NK-92 treated with Interleukin-12 subunit alpha and Interleukin-12 subunit beta, amount 100 ng/mL, for 24 hours (cell line): ENCODE measurements at places on chromosomes 6 and 20.

GRCh38 chr20:38700926-38701325 lies 23.4 kb upstream of the SLC32A1 start:
- DNase-seq = no peak

GRCh38 chr20:19964289-19965265 lies 52.6 kb upstream of the NAA20 start:
- DNase-seq = no peak

- DNase-seq = no peak
Observed at GRCh38 chr6:116239256-116239655, 14.6 kb downstream of the TSPYL4 start.

DNA sequence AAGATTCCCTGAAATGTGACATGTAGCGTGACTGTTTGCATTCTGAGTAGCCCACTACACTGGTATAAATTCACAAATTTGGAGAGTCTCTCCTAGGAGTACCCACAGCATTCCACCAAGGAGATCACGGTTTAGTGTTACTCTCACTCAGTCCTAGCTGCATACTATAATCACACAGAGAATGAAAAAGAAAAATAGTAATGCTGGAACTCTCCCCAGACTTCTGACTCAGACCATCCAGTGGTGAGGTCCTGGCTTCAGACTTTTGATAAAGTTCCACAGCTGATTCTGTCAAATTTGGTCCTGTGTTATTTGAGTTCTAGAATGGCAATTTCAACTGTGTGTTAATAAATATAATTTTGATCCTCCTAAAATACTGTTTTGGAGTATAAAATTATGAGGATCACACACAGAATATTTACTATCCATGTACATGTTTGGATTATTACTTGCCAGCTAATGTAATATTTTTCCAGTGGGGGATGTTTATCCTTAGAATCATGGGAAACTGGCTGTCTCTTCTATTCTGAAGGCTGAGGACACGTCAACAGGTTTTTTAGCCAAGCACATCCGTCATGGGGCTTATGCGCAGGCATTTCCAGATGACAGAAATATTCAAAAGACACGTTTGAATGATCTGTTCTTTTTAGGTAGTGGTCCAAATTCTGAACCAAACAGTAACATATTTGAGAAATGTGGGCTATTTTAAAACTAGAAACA lies 5.1 kb upstream of the KIAA0408 start:
- DNase-seq = no peak

GRCh38 chr6:87473419-87473903 lies 687 bp downstream of the SLC35A1 start:
- no peak for DNase-seq
